IPS DF 6.9 (cell line): ENCODE measurements at places on chromosomes 5 and 9.

DNA sequence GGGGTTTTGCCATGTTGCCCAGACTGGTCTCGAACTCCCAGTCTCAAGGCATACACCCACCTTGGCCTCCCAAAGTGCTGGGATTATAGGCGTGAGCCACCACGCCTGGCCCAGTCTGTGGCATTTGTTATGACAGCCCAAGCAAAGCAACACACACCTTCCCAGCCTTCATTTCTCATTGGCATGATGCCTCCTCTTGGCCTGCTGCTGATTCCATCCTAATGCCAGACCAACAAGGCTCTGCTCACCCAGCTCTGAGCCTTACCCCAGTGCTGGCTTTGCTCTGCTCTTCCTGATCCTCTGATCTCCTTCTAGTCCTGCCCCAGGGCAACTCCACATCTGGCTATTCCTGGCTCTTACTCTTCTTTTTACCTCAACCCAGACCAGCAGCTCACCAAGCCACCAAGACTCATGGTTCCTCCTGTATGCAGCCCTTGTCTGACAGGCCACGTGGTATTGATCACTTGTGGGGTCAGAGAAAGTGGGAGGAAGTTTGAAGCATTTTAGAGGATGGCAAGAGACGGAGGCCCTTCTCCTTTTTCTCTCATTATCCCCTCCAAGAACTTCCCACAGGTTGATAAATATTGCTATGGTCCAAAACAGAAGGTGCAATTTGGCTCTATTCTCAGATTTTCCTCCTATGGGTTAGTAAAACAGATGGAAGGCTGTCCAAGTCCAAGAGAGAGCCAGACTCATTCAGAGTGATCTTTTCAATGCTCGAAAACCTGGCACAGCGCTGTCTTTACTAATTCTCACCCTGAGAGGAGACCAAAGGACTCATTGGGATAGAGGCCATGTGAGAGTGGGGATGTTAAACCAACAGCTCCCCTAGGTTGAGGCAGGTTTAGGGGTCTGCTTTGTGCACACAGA lies 958 bp downstream of the CD180 start:
- DNase-seq = no peak

DNA sequence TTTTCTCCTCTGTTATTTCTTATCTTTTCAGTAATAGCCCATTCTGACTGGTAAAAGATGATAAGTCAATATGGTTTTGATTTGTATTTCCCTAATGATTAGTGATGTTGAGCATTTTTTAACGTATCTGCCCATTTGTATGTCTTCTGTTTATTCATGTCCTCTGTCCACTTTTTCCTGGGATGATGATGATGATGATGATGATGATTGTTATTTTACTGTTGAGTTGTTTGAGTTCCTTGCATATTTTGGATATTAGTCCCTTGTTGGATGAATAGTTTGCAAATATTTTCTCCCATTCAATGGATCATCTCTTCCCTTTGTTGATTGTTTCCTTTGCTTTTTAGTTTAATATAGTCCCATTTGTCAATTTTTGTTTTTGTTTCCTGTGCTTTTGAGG lies 27.0 kb downstream of the UTP15 start:
- DNase-seq = no peak

- DNase-seq = no peak
Measured at GRCh38 chr5:37918424-37918823, 78.6 kb upstream of the GDNF start.

GRCh38 chr5:14156650-14157492 lies 13.7 kb downstream of the TRIO start:
- no peak for DNase-seq

DNA sequence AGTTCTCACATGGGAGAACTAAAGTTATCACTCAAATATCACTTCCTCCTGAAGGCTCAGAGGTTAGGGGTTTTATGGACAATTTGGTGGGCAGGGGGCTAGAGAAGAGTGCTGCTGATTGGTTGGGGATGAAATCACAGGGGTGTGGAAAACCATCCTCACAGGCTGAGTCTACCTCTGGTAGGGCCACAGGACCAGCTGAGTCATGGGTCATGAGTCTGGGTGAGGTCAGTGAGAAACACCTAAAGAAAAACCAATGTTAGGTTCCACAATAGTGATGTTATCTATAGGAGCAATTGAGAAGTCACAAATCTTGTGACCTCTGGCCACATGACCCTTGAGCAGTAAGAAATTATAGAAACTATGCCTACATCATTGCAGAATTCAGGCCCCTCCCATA lies 203.3 kb upstream of the TARS1 start:
- DNase-seq = no peak

GRCh38 chr9:126027566-126027965 lies 280.4 kb downstream of the PBX3 start:
- DNase-seq = no peak

- no peak for DNase-seq
Measured at GRCh38 chr5:9888501-9888901, 258.4 kb upstream of the TAS2R1 start.

GRCh38 chr5:171415115-171415730 lies 4.2 kb upstream of the FGF18 start:
- no peak for DNase-seq

DNA sequence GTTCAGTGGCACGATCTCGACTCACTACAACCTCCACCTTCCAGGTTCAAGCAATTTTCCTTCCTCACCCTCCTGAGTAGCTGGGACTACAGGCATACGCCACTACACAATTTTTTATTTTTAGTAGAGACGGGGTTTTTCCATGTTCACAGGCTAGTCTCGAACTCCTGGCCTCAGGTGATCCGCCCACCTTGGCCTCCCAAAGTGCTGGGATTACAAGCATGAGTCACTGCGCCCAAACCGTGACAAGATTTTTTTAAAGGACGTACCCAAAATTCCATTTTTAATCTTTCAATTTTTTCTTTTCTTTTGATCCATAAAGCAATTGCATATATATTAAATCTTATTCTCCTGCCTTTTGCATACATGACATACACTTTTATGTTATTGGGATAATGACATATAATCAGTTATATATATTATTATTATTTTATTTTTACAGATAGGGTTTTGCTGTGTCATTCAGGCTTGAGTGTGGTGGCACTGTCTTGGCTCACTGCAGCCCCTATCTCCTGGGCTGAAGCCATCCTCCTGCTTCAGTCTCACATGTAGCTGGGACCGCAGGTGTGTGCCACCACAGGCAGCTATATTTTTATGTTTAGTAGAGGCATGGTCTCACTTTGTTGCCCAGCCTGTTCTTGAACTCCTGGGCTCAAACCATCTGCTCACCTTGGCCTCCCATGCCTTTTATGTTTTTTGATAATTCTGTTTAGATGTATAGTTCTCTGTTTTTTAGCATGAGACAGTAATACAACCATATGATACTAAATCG lies 71.9 kb downstream of the RAB24 start:
- DNase-seq = no peak

DNA sequence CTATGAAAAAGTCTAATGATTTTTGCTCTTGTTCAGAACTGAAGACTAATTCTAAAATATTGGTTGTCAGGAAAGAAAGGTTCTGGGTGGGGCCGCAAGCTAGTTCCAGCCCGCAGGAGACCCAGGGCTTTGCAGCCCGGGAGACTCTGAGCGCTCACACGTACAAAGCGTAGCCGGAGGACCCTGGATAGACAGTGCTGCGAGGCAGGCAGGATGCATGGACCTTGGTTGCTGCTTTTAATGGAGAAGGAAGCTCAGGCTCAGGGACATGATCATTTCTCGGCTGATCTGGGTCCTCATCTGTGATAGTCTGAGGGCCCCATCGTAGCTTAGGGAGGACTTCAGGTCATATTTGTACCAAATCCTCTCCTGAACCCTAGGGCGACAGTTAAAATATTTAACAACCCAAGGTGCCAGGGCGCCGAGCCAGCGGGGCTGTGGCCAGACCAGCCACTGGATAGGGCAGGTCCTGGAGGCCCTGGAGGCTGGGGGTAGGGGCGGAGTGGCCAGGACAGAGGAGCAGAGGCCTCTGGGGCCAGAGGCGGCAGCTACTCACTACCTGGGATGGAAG lies 70.1 kb upstream of the UNC5A start:
- DNase-seq = no peak

GRCh38 chr5:69213513-69214215 lies 21.0 kb upstream of the CDK7 start:
- DNase-seq = no peak

- no peak for DNase-seq
Measured at GRCh38 chr5:2879701-2880100, 128.2 kb upstream of the IRX2 start.

DNA sequence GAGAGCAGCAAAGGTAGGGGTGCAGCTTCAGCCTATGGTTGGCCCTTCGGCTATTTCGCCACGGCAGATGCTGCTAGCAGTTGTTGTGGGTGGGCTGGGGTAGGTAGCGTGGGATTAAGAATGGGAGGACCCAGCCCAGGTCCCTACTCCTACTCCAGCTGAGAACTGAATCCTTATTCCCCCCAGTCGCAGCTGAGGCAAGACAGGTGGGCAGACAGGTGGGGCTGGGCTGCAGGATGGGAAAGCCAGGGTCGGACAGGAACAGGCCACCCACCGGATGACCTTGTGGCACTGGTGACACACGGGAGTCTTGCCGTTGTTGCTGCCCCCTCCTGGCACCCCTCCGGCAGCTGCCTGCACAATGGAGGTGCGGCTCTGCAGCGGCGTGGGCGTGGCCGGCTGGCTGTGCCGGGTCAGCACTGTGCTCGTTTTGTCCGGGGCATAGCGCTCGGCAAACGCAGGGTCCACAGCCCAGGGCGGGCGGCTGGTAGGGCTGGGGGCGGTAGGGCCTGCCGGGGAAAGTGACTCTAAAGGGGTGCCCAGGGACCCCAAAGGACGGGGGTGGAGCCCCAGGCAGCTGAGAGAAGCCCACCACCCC lies 8.2 kb downstream of the PDLIM7 start:
- no peak for DNase-seq

- DNase-seq = no peak
Measured at GRCh38 chr9:116741086-116741740, 54.1 kb downstream of the TRIM32 start.
